ENCODE measurements at places on chromosomes 11 and 22. TPM values are rescaled to one million over a fixed set of nuclear protein-coding genes. Genes with fewer than 3 reads are reported as not detected.

DNA sequence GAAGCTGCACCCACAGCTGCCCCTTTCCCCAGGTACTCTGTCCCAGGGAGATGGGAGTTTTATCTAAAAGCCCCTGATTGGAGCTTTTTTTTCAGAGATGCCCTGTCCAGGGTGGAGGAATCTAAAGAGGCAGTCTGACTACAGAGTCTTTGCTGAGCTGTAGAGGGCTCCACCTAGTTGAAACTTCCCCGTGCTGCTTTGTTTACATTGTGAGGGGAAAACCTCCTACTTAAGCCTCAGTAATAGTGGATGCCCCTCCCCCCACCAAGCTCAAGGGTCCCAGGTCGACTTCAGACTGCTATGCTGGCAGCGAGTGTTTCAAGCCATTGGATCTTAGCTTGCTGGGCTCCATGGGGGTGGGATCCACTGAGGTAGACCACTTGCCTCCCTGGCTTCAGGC is 470.1 kb upstream of the LARGE1 start:
- no peak for DNase-seq

DNA sequence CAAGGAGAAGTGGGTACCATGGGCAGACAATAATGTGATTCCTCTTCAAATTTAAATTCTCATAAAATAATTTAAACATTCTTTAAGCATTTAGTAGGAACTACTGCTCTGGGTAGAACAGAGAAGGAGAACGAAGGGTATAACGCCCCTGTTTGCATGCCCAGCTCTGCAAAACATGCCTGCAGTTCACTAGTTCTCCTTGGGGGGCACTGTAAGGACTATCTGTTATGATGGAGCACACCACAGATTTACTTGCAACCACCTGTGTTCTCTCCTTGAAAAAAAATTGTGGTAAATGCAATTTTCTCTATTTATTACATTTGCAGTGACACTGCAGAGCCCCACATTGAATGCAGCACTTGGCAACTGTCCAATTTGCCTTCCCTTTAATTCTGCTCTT is 100.3 kb downstream of the GUCY1A2 start:
- no peak for DNase-seq

DNA sequence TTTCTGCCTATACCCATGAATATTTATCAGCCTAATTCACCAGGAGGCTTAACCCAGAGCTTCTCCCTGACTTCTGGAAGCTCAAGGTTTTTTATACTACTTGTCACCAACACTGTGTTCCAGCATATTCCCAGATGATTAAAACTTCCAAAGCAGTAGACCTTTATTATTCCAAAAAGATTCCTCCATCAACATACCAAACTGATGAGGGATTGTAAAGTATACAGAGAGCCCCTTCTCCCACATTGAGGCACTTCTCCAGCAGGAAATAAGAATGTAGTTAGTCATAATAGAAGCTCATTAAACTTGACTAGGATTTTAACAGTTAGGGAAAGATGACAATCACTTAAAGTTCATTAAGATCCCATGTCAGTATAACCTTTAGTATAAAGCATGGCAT is 51.4 kb upstream of the CEP126 start:
- no peak for DNase-seq

DNA sequence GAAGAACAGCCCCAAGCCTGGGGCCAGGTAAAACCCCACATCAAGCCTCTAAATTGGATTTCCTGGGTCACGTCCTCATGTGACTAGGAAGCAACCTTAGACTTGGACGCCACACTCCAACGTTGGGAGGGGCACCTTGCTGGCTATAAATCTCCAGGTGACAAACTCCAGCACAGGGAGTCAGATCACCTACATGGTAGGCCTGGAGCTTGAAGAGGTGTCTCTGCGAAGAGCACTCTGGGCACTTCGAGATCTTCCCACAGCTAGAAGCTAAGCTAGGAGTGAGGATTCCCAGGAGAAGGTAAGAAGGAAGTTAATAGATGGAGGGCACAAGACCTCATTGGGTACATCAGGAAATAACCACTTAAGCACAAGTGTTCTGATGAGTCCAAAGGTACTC is 77.1 kb upstream of the GNAZ start:
- no peak for DNase-seq

GRCh38 chr11:91857179-91857578 is 367.4 kb upstream of the FAT3 start:
- DNase-seq, result no peak

DNA sequence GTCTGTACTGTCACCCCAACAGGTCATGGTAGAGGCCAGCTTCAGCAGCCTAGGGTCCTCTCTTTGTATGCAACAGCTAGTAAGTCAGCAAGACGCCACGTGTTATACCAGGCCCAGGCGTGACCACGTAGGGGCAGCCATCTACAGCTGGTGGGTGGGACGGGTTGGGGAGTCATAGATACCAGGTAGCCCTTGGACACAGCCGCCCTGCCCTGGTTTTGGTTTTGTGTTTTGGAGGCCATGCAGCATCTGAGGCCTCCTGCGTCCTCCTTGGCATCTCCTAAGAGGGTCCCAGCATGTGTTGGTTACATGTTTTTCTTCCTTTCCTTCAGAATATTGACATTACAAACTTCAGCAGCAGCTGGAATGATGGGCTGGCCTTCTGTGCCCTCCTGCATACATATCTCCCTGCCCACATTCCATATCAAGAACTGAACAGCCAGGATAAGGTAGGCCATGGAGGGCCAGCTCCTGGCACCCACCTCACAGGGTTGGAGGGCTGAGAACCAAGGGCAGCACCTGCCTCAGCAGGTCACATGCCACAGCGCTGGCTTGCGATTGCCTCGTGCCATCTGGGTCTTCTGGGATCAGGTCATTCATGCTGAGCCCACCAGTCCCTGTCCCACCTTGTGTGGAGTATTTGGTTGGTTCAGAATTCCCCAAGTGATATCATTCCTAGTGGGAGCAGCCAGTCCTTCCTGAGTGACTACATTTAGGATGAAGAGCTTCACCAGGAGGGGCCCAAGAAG is 16.0 kb upstream of the ADORA2A start:
- no peak for DNase-seq

DNA sequence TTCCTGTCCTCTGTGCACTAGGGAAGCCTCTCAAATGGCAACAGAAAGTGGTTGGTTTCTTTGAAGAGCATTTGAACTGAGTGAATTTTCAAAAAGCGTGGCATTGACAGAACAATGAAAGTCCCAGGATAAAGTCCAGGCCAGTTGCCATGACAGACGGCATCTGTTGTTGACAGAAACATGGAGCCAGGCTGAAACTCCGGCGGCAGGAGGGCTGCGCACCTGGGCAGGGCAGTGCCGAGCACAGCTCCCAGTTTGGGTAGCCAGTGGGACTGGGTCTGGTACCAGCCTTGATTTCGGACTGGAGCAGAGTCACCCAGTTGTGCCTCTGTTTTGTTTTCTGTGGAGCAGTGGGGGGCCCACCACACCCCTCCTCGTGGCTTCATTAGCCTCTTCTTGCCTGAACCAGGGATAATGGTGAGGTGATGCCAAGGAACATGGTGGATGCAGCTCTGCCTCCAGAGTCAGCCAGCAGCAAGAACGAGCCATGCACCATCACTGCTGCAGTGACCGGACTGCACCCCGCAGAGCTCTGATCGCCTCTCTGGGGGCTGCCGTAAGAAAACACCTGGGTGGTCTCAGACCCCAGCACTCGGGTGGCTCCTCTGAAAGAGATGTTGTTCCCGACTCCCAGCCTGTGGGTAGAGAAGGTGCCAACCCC is 9.8 kb upstream of the SEPTIN5 start:
- no peak for DNase-seq

DNA sequence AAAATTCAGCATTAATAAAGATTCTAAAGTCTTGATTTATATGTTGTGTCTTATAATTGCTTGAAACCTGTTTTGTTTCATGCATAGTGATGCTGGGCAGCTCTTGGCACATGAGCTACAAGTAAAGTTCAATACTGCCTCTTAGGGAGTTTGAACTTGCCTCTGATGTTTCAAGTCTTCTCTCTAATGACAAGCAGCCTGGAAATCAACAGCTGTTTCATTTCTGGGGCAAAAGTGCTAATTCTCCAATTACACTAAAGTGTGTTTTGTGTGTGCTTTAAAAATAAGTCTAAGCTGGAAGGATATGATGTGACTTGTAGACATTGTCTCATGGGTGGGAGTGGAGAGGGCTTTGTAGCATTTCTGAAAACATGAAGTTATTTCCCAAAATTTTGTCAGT is 23.7 kb upstream of the SESN3 start:
- no peak for DNase-seq

DNA sequence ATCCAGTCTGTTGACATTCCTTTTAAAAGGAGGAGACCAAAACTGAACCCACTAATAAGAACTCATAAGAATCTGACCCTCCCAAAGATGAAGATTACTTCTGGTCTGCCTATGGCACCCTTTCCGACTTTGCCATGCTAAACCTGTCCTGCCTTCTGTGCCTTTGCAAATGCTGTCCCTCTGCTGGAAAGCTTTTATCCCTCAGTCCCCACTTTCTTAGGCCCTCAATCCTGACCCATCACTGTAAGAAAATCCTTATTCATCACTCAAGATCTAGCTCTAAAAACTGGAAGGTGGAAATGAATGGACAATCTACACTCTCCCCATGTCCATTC is 10.4 kb downstream of the MPZL3 start:
- no peak for DNase-seq

DNA sequence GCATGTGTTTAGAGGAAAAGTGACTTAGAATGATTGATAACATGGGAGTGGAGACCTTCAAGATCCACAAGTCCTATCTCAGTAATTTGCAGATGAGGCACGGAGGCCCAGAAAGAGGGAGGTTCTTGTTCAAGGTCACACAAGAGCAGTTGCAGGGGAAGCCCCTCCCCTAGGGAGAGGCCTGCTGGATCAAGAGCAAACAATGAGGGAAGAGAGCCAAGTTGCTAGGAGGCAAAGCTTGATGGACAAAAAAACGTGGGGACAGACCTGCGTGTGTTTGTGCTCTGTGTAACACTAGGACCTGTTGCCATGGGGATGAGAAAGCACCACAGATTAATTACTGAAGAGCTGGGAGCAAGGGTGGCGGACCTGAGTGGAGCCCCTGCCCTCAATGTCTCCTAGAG is 6.4 kb upstream of the MFRP start:
- no peak for DNase-seq

GRCh38 chr11:69647761-69648497 is 7.0 kb downstream of the CCND1 start:
- DNase-seq, result no peak

- DNase-seq, result no peak
Observed at GRCh38 chr11:24567380-24567779, 70.5 kb downstream of the LUZP2 start.

DNA sequence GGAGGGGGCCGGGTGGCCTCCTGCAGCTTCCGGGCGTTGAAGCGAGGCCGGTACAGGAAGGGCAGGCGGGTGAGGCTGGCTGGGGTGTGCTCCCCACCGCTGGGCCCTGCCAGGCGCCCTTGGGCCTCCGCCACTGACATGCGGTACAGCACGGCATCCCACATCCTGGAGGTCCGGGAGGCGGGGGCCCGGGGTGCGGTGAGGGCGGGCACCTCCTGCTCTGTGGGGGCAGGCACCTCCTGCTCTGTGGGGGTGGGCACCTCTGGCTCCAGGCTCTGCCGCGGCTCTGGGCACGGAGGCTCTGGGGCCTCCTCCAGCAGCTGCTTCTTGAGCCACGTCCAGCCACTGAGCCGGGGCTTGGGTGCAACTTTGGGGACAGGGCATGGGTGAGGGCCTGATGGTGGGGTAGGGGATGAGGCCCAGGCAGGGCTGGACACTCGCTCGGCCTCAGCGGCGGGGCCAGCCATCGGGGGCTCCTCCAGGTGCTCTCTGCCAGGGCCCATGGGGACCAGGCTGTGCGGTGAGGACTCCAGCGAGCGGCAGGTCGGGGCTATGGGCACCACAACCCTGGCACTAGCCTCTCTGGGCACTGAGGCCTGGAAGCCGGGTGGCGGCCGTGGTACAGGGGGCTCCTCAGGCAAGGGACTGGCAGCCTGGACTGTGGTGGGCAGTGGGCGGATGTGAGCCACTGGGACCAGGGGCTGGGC is 2.3 kb downstream of the PRR33 start:
- no peak for DNase-seq

GRCh38 chr11:5713695-5714094 is 22.6 kb upstream of the OR56B1 start:
- no peak for DNase-seq

GRCh38 chr11:63262547-63262946 is 19.1 kb upstream of the SLC22A25 start:
- DNase-seq, result no peak

DNA sequence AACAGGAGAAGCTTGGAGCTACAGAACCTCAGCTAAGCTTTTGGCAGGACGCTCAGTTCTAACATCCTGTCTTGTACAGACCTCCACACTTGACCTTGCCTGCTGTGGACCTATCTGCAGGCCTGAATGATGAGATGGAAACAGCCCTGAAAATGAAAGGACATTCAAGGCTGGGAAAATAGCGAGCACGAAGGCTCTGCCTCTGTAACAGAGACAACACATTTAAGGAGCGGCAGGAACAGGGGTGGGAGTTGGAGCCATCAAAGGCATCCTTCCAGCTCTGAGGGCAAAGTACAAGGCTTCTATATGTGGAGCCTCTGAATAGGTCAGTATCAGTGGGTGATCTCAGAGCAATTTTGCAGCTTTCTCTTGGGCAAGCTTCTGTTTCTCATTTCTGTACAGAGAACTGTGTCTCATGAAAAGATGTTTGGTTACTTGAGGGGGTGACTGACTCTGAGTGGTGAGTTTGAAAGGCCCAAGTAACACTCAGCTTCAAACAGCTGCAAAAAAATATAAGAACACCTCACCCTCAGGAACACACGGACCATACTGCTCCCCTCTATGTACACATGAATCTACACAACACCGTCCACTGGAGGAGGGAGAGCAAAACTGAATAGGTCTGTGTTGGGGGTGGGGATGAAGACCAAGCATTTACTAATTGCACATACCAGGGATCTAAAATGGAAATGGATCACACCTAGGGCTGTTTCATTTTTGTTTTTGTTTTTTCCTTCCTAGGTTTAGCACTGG is 101.6 kb downstream of the CCDC81 start:
- no peak for DNase-seq

DNA sequence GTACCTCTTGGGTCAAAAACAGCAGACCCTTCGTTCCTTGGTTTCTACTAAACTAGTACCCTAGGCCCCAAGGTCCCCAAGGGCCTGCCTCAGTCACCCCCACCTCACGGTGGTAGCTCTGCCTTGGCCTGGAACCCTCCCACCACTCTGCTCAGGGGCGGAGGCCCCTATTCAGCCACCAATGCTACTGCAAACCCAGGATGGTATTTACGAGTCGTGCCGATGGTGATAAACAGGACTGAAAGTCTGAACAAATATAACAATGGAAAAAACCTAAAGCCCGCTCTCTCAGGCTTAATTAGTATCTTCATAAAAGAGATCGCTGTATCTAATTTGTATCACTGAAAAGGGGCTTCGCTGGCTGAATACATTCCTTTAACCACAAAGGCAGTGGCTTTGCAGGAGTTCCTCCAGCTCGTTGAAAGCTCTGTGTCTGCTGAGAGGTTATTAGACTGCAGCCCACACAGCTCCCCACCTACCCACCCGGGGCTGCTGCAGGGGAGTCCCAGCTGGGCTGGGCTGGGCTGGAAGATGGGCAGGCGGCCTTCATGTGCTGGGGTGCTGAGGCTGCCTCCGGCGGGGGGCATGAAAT is 15.2 kb downstream of the SHISAL1 start:
- no peak for DNase-seq

The CD6 gene
- 1.6 TPM for total RNA-seq

The PYGM gene
- not detected for total RNA-seq

The MS4A6E gene
- total RNA-seq, result not detected

The USH1C gene
- not detected for total RNA-seq

The SHISAL1 gene
- total RNA-seq, result 0.97 TPM

The CENPM gene
- 10.2 TPM for total RNA-seq

The ANO9 gene
- total RNA-seq, result 2.0 TPM

The BATF2 gene
- total RNA-seq, result 2.7 TPM

All from glomerular endothelial cell (primary cell).